ENCODE measurements at places on chromosomes 4 and X.
A peak's percentile ranks its signal among the peaks of the same experiment; 100 is the strongest.

- DNase-seq = no peak
These were observed 7.5 kb downstream of the NUDT6 start for GRCh38 chr4:122914938-122915337.

- peak; percentile 20 for DNase-seq
These were observed 51.3 kb upstream of the EXOC1L start for GRCh38 chr4:55768291-55768690.

- no peak for DNase-seq
These were observed 2.6 kb upstream of the KANTR start for GRCh38 chrX:53091354-53091753.

DNA sequence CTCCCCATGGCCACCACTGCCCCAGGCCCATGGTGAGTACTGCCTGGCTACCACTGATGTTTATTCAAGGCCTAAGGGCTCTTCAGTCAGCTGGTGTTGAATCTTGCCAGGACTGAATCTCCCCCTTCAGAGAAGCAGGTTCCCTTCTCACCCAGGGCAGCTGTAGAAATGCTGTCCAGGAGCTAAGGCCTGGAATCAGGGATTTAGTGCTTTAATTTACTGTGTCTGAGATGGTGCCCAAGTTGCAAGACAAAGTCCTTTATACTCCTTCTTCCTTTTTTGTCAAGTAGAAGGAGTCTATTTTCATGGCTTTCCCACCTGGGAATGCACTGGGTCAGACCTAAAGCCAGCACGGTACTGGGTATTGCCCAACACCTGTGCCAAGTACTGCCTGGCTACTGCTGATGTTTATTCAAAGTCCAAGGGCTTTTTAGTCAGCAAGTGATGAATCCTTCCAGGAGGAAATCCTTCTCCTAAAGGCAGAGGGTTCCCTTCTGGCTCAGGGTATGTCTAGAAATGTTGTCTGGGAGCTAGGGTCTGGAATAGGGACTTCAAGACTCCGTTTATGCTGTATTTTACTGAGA, 117.6 kb upstream of the ATOH1 start:
- no peak for DNase-seq

GRCh38 chr4:164614999-164615398, 138.9 kb upstream of the SMIM31 start:
- DNase-seq = no peak

- no peak for DNase-seq
These were observed 6.5 kb upstream of the TSPAN5 start for GRCh38 chr4:98664959-98665358.

DNA sequence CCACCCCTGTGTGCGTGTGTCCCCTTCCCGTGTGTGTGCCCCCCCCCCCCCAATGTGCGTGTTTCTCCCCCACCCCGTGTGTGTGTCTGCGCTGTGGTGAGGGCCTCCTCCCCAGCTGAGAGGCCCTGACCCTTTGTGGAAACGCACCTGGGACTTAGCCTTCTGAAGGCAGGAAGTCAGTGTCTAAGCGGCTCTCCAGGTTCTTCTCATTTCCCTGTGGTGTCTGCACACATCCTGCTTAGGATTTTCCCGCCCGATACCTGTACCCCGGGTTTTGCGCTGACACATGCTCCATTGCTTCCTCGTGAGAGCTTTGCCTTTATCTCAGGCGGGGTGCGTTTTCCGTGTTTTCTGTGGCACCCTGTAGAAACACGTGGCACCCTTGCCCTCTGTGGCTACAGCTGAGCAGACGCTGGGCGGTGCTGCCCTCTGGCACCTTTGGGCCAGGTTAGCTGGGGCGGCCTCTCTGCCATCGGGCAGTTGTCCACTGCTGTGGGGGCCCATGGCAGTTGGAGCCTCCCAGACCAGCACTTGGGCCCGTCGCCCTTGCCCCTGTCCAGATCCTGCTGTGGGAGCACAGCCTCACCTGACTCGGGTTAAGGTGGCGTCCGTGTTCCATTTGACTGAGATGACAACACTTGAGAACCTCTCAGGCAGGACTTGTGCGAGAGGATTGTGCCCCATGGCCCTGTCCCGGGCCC, 26.3 kb downstream of the MAEA start:
- no peak for DNase-seq

DNA sequence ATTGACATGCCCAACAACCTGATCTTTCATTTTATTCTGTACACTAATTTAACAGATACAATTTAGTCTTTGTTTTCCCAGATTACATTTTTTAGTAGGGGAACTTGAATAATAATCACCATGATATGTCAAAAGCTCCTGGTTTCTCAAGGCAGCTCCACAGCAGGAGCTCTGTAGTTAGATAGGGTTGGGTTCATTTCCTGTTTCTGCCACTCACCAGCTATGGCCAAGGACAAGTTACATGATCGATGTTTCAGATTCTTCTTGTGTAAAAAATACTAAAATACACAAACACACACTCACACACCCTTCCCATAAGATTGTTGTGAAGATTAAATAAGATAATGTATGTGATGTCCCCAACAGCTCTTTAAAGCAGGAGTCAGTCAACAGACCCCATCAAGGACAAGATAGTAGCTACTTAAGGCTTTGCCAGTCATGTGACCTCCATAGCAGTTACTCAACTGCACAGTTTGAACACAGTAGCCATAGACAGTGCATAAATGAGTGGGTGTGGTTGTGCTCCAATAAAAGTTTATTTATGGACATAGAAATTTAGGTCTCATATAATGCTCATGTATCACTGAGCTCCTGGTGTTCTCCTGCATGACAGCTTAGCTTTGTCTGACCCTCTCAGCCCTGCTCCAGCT, 18.4 kb downstream of the GUCY1A1 start:
- DNase-seq = no peak

DNA sequence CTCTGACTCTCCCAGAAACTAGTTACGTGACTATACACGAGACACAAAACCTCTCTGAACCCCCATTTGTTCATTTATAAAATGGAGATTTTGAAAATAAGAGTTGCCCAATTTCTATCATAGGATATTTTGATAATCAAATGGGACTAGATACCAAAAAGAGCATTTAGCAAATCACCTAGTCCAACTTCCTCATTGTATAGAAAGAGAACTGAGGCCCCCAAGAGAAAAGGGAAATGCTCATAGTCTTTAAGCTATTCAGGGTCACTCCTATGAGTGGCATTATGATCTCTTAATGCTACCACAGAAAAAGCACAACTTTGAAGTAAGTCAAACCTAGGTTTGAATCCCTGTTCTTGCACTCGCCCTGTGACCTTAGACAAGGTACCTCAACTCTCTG, 62.7 kb downstream of the BMP15 start:
- DNase-seq = no peak

GRCh38 chrX:38627683-38628082, 66.3 kb downstream of the TSPAN7 start:
- DNase-seq = peak; percentile 45

- no peak for DNase-seq
These were observed 183.3 kb upstream of the INTU start for GRCh38 chr4:127449449-127449848.

DNA sequence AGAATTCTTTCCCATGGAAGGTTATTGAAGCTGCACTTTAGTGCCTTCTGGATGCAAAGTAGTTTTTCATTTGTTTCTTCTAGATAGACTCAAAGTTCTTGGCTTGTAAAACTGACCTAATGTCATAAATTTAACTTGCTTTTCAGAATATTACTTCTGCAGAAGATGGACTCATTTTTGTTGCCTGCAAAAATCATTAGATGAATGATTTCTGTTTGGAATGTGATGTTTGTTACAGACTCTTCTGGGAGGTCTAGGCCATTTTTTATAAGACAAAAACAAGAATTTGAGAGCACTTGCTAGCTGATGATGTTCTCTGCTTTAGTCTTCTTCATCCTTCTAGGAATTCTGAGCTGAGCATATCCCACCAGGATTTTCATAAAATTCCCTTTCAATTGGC, 308.6 kb upstream of the GIMD1 start:
- no peak for DNase-seq

DNA sequence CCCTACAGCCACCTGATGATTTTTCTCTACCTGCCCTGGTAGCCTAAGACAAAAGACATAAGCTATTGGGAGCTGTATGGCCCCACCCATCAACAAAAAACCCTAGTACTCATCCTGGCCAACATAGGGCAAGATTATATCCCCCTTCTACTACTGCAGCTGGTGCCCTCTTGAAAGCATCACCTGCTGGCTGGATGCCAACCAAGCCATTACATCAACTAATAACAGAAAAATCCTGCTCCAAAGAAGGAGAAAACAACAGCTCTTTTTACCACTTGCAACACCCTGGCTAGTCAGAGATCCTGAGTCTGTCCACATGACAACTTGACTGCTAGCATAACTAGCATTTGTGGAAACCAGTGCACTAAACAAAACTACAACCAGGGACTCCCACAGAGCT, 43.6 kb upstream of the UPRT start:
- DNase-seq = no peak

GRCh38 chr4:76948443-76949275, 893 bp upstream of the SEPTIN11 start:
- peak; percentile 70 for DNase-seq

DNA sequence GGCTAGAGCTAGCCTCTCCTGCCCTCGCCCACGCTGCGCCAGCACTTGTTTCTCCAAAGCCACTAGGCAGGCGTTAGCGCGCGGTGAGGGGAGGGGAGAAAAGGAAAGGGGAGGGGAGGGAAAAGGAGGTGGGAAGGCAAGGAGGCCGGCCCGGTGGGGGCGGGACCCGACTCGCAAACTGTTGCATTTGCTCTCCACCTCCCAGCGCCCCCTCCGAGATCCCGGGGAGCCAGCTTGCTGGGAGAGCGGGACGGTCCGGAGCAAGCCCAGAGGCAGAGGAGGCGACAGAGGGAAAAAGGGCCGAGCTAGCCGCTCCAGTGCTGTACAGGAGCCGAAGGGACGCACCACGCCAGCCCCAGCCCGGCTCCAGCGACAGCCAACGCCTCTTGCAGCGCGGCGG, at the start of gene AR:
TSS of gene AR (plus strand) at position 204 of the 400 bp plus-strand sequence. CDS start 1,126 bp downstream, outside the sequence.
- no peak for DNase-seq

DNA sequence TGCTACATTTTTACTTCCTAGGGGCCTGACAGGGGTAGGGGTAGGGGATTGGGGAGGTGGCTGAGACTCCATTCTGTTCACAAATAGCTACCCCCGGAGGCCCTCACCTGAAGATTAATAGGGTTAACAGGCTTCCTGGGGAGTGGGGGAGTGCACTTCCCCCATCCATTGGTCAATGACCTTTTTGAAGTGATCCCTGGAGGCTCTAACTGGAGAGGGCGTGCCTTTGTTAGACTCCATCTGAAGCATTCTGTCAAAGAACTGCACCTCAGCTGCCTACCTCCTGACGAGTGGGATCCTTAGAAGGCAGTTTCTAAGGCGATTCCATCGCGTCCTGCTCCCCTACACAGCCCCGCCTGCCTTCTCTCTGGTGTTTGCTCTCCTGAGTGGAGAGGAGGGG, 10.0 kb upstream of the MTM1 start:
- no peak for DNase-seq

- no peak for DNase-seq
These were observed 11.4 kb downstream of the FGF2 start for GRCh38 chr4:122838034-122838433.

DNA sequence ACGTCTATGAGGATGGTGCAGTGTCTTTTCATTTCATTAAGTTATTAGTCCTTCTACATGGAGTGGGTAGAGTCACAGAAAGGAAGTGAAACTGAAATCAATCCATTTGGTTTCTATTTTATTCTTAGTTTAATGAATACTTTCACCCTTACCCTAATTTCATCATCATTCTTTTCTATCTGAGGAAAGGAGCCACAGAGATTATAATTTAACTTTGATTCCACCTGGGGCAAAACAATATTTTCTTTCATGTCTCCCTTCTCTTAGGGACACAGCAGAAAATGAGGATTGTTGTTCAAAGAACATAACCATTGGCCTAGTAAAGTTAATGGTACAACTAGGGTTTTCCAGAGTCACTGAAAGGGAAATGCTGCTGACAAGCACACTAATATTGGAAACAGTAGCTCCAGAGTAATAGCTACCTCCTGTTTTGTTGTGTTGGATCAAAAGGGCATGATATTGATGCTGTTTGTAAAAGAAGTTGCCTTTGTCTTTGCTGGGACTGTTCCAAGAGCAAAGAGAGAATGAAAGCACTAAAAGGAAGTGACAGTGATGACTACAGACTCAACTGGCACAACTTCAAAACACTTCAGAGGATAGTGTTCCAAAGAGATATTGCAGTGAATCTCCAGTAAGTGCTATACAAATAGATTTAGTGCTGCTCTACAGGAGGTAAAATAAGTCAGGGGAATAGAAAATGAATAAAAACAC, 247.1 kb upstream of the PITX2 start:
- no peak for DNase-seq

- no peak for DNase-seq
These were observed 20.9 kb downstream of the CYBB start for GRCh38 chrX:37800717-37801116.

GRCh38 chr4:114334884-114335330, 263.7 kb upstream of the UGT8 start:
- no peak for DNase-seq

DNA sequence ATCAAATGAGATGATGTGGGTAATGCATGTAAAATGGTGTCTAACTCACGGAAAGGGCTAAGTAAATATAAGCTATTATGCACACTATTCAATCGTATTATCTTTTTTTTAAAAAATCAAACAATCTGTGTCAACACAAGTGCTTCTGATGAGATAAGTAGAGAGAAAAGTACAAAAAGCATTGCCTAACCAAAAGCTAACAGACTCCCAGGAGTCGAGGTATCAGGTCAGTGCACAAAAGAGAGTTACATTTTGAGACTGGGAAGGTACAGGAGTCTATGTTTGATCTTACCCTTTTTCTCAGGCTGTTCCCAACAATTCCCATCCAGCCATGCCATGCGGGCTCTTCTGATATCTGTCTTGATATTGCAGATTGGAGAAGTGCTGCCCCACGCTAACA, 203.3 kb upstream of the ZIC3 start:
- DNase-seq = peak; percentile 16

GRCh38 chr4:39228377-39228776, 46.0 kb downstream of the WDR19 start:
- DNase-seq = no peak

DNA sequence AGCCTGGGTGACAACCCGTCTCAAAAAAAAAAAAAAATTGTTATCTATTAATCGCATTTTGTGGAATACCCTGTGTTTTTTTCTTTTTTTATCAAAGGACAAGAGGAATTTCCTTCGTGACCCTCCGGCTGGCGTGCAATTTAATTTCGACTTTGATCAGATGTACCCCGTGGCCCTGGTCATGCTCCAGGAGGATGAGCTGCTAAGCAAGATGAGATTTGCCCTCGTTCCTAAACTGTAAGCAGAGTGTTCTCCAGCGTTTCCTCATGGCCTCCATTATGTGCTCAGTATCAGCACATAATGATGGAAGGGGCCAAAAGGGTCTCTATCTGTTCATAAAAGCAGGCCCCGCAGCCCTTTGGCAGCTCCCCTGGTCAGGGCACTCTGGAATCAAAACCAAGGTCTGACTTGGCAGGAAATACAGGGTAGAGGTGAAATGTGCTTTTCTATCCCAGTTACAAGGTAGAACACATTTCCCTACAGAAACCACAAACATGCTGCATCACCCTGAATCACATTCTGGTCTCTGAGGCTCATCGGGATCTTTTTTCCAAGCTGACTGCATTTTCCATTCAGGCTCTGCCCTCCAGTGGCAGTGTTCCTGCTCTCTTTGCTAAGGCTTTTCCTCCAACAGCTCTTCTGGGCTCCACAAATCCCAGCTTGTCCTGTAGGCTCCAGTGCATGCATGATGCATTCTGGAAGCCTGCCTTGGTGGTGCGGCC, 24.4 kb downstream of the SYAP1 start:
- no peak for DNase-seq

GRCh38 chr4:47736146-47736545, 101.7 kb downstream of the CORIN start:
- no peak for DNase-seq

GRCh38 chrX:97529536-97530200, 646.0 kb downstream of the RPA4 start:
- DNase-seq = no peak
